ENCODE measurements at places on chromosomes 5 and 9.

DNA sequence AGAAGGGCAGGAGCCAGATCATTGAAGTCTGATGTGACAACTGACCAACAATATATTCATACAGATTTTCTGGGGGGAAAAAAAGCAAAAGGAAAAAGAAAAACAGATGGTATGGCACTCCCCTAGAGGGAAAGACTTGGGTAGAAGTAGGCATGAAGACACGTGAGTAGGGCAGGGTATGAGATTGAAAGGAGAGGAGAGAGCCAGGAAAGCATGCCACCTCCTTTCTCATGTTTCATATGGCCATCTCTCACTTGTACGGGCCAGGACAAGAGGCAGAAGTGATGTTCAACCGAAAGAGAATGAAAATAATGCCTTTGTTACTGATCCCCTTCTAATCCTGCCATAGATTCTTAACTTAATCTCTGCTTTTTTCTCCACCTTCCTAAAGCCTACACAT is 139.0 kb upstream of the ACTBL2 start:
- no peak for DNase-seq

DNA sequence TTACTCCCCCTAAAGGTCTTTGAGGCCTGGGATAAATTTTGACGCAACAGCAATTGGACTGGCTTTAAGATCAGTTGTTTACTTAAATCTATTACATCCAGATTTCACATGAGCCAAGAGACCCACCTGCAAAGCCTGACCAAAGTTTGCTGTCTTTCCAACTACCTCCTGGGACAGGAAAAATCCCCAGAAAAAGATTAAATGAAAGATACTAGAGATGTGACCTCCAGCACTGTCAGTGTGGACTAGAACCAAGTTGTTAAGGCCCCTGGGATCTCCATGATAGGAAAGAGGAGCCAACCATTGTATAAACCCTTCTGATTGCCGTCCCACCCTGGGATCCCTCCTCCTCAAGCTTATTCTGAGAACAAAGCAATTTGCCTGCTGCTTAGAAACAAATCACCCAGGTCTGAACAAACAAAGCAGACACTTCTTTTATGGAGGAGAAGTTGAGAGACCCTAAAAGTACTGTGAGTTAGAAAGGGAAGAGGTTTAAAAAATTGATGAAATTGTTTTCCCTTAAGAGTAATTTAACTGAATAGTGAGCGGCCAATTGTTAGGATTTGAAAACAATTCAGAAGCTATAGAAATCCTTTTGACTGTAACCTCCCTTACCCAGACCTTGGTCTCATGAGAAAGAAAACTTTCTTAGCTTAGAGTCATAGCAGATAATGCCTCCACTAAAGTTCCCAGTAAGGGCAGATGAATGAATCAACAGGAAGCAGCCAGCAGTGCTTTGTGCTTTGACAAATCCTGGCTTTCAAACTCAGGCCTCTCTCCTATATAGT is 255.2 kb downstream of the TMEM167A start:
- no peak for DNase-seq

DNA sequence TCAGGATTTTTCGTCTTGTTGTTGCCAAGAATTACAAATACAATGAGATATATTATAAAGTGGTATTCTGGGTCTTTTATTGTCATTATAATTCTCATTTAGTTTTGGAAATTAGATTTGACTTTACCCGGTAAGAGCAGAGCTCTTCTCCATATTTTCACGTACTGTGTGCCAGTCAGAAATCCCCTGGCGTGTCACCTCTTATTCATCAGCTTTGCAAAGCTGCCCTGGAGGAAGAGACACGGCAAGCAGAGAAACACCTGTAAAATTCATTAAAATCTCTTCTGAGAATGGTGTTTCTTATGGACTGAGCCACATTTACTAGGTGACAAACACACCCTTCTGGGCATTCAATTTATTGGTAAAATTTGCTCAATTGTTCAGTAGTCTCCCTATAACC is 440.4 kb downstream of the HINT1 start:
- DNase-seq: no peak

DNA sequence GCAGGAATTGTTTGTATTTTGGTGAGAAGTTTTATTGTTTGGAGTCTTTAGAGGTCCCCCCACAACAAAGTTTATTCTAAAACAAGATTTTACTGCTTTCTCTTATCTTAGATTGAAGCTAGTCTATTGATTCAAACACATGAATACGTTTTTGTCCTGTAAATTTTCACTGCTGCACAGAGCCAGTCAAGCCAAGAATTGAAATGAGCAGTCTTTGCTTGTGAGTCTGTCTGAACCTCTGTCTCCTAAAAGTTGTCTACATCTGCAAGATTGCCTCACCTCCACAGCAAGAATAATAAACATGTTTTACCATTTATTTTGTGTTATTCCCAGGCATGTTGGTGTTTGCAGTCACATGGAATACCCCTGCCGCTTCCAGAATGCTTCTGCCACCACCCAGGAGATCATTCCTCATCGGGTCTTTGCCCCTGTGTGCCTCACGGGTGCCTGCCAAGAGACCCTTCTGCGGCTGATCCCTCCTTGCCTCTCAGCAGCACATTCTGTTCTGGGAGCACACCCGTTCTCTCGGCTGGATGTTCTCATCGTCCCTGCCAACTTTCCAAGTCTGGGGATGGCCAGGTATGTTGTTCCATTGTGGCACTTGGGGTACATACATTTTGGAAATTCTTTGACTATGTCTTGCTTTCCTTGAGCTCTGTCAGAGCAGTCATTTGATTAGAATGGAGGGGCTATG is 74.1 kb downstream of the AOPEP start:
- DNase-seq: no peak
